ENCODE measurements at places on chromosomes 6 and 20. TPM values are rescaled to one million over a fixed set of nuclear protein-coding genes. Genes with fewer than 3 reads are reported as not detected.

Gene LST1
- total RNA-seq = not detected

Gene BPIFB4
- not detected for total RNA-seq

Gene PTK6
- total RNA-seq = not detected

Gene OOEP
- not detected for total RNA-seq

Gene HSF2
- total RNA-seq = 47.2 TPM

Gene LIN28B
- total RNA-seq = 0.07 TPM

Gene ADGRF1
- 37.3 TPM for total RNA-seq

Gene PNRC1
- total RNA-seq = 20.3 TPM

GRCh38 chr6:34940030-34940434 lies 51.0 kb downstream of the ANKS1A start:
- no peak for DNase-seq

DNA sequence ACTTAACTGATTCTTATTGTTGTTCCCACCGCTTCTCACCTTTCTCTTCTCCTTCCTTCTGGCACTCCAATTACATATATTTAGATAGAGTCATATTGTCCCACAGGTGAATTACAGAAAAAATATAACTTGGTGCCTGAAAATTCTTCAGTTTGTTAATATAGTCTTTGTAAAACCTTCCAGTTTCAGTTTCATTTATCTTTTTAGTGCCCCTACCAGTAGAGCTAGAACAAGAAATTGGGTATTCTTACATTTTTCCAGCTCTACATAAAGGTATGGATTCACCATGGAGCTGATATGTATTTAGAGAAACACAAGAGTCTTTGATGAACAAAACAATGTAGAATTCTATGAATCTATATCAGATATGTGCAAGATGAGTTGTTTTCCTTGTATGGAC lies 10.7 kb downstream of the MANEA start:
- DNase-seq = no peak

- peak; percentile 95 for DNase-seq
Observed at GRCh38 chr6:84575264-84575663, 189.1 kb downstream of the TBX18 start.

GRCh38 chr6:17928514-17929430 lies 58.7 kb downstream of the KIF13A start:
- DNase-seq = peak; percentile 69

DNA sequence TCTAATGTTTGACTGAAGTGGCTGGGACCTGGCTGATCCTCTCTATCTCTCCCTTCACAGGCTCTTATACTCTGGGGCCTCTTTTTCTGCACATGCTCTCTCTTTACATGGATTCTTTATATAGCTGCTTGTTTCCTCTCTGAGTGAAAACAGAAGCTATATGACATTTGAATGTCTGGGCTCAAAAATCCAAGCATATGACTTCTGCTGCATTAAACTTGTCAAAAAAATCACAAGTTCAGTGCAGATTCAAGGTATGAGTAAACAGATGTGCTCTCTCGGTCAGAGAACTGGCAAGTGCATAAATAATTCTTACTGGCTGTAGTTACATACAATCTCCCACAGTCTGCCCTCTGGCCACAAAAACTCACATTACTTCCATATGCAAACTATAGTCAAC lies 96.6 kb downstream of the LCA5 start:
- no peak for DNase-seq

DNA sequence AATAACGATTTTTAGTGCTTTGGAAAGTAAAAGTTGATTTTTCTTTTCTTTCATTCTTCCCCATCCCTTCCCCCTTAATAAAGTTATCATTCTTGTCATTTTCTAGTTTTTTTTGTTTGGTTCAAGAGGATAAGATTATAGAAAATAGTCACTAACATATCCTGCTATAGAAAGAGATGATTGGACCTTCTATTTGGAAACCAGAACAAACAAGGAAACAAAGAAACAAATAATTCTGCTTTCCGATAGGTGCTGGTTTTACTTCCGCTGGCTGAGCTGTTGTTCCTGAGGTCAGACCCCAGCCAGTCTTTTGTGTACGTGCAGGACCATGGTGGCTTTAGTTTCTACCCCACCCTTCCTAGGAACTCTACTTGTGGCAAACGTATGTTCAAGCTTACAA lies at the start of gene CDH26:
Gene CDH26 (plus strand): TSS at position 301 of the 400 bp plus-strand sequence. CDS start 304 bp downstream, outside the sequence.
- DNase-seq = no peak

GRCh38 chr20:11352041-11352440 lies 565.7 kb upstream of the BTBD3 start:
- no peak for DNase-seq

- DNase-seq = peak; percentile 57
Observed at GRCh38 chr6:5471637-5472398, 210.5 kb downstream of the FARS2 start.

DNA sequence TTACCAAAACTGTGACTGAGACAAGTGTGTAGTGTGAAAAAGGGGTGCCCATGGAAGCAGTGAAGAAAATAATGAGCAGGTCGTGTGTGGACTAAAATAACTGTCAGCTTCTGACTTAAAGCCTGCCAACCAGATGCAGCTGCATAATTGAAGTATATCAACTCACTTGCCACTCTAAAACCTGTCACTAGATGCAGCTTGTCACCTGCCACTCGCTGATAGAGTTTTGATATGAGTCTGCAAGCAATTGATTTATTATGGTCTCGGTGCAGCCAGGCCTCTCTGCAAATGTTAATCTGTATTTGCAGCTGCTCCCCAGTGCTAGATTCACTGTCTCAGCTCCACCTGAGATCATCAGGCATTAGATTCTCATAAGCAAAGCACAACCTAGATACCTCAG lies 1090.0 kb upstream of the EYS start:
- no peak for DNase-seq

DNA sequence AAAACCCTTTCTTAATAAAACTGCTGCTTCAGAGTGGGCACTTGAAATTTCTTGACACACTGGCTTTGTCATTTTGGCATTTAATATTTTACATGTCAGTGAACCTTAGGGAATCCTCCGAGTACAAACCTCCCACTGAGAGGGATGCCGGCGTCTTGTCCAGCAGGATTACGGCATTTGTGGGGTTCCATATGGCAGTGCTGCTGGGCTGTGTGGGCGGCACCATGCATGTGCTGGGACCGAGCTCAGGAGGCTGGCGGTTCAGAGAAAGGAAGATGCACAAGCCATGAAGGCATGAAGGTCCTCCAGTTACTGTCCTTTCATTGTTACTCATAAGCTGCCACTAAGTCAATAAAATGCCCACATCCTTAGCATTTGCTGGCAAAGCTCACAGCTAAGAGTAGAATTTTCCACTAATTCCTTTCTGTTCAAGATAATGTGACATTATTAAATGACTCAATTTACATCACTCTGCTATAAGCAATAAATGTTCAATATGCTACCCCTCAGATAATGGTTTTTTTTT lies 61.4 kb downstream of the LY86 start:
- DNase-seq = no peak

DNA sequence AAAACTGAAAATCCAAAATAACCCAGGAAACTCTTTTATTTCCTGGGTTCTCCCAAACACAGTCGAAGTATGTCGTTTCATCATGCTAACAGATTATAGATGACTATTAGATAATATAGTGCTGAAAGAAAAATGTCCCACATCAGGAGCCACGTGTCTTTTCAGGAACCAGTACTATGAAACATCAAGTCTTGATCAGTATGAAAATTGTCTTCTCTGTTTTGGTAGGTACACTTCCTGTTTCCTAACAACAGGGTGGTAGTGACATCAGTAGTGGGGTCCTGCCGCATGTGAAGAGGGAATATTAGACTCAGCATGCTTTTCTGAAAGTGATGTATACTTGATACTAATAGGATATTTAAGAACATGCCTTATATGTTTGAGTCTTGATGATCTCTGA lies 136.7 kb downstream of the HIVEP1 start:
- DNase-seq = peak; percentile 44

DNA sequence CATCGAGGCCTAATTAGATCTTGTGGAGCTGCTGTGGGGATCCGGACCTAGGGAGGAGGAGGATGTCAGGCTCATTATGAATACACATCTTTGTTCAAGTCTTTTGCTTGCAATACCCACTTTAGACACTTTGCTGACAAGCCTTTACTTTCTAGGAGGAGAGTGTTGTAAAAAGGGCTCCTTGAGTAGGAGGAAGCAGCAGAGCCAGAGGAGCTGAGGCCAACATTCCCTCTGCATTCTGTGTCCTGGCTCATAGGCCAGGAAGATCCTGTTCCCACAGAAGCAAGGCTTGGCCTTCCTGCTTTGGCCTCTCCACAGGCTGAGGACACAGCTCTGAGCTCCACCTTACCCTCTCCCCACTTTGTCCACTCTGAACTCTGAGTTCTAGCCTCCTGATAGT lies 67.1 kb downstream of the TPD52L1 start:
- no peak for DNase-seq

DNA sequence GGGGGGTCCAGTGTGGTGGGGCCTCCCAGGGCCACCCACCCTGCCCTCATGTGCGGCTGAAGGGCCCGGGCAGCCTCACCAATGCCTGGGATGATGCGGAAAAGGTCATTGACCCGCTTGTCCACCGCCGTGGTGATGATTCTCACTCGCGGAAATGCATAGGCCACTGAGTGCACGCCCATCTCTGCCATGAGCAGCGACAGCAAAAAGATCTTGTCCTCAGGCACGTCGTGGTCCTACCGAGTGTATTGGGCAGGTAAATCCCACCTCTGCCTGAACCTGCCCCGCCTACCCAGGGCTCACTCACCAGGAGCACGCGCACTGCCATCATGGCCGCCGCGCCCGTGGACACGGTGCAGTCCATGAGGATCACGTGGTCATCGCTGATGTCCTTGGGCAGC lies 16.1 kb downstream of the UCKL1 start:
- no peak for DNase-seq

DNA sequence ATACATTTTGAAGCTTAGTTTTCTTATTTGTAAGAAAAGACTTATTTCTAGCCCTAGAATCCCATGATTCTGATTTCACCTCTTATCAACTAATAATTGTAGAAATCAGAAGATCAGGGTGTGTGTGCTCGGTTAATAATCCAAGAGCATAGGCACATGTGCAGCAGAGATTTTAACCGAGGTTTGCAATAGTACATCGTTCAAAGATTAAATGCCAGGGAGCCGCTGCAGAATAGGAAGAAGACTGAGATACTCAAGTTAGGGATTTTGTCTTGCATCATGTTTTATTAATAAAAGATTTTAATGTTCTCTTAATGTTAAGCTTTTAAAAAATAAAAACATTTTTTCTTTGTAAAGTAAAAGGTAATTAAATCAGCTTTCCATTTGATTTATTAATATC lies 6.9 kb downstream of the STX16 start:
- no peak for DNase-seq

- DNase-seq = peak; percentile 59
Observed at GRCh38 chr6:49457771-49458170, 5.3 kb downstream of the MMUT start.

Data from M059J (cell line).